Putamen (tissue), 1 donor: ENCODE measurements at places on chromosomes 1 and 21.

- no peak for DNase-seq
Observed at GRCh38 chr1:29501227-29501976, 265.1 kb downstream of the PTPRU start.

DNA sequence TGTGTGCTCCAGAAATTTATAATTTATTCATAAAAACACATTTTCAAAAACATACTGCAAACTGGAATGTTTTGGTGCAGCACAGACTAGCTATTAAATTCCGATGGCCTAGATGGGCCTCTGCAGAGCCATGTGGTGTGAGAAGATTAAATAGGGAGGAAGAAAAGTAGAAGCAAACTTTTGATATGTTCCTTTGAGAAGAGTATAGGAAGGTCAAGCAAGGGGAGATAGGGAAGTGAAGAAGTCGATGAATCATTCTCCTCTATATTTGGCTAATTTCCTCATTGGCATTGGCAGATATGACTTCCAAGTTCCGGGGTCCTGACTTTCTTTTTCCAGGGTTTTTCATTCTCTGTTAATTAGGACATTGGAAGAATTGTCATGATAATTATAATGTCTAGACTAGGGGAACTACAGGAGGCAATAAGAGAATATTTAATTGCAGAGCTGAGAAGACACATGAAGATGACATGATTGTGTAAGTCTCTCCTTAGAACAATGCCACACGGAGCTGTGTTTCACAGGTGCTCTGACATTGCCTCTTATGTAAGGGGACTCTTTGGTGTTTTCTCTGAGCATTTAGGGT, 19.3 kb upstream of the ZNF326 start:
- DNase-seq, result no peak

DNA sequence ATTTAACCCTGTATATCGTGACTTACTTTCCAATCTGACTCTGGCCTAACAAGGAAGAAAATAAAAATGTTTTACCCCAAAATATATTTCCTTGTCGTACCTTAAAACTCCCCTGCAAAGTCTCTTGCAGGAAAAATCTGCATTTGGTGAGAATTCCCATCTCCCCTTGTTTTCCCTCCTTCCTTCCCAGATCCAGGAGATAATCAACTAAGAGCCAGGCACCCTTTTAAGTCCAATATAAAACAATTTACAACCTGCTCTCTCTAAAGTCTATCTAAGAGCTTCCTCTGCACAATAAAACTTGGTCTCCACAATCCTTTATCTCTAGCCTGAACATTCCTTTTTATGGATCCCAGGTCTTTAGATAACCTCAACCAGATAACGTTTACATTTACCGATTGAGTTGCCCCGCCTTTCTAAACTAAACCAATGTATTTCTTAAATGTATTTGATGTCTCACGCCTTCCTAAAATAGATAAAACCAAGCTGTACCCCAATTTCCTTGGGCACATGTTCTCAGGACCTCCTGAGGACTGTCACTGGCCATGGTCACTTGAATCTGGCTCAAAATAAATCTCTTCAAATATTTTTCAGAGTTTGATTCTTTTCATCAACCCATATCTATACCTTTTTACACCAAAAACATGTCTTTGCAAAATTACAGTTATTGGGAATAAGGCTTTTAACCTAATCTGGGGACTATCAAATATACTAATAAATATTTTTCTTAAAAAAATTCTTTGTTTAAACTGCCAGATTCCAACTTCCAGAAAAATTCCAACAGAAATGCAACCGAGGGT, 993 bp downstream of the DDX59 start:
- peak; percentile 9 for DNase-seq

DNA sequence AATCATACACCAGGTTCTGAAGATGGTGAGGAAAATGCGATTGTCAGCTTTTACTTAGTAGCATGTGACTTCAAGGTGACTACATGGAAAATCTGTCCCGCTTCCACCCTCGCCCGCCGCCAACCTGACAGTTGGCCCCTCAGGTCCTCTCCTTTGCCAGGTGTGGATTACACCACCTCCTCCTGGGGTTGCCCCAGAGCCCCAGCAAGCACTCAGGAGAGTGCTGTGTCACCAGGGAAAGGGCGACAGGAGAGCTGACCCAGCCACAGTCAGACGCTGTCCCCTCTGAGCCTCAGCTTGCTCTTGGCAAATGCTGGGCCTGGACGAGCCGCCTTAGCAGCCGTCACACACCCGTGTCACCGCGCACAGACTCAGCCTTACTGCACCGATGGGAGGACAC, 17.9 kb downstream of the PTTG1IP start:
- DNase-seq, result no peak

DNA sequence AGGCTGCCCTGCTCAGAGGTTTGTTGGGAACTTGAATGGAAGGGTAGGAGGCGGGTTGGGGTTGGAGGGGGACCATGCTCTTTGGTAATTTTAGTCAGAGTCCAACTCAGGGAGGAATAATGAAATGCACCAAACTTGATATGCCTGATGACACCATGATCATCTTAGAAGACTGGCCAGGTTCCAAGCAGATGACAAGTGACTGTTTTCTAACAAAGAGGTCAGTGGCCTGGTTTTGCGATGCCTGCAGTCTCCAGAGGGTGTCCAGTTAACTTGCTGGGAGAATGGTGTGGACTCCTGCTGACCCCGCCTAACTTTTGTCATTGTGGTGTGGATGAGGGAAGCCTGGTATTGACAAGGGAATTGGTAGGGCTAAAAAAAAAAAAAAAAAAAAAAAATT, 12.4 kb downstream of the VANGL1 start:
- DNase-seq, result no peak

GRCh38 chr1:230048322-230048721, 18.7 kb upstream of the GALNT2 start:
- DNase-seq, result no peak

DNA sequence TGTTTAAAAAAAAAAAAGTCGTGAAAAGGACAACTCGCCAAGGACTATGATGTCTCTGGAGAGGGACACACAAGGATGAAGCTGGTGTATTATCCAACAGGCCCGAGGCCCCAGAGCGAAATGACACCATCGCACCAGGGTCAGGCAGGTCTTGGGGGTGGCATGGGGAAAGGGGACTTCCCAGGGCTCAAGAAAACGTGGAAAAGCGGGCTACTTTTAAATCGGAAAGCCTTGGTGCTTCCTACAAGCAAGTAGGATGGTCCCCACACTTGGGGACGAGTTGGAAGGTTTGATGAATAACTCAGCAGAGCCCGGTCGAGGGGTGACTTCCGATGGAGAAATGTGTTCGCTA, 505 bp upstream of the GNPAT start:
- no peak for DNase-seq

DNA sequence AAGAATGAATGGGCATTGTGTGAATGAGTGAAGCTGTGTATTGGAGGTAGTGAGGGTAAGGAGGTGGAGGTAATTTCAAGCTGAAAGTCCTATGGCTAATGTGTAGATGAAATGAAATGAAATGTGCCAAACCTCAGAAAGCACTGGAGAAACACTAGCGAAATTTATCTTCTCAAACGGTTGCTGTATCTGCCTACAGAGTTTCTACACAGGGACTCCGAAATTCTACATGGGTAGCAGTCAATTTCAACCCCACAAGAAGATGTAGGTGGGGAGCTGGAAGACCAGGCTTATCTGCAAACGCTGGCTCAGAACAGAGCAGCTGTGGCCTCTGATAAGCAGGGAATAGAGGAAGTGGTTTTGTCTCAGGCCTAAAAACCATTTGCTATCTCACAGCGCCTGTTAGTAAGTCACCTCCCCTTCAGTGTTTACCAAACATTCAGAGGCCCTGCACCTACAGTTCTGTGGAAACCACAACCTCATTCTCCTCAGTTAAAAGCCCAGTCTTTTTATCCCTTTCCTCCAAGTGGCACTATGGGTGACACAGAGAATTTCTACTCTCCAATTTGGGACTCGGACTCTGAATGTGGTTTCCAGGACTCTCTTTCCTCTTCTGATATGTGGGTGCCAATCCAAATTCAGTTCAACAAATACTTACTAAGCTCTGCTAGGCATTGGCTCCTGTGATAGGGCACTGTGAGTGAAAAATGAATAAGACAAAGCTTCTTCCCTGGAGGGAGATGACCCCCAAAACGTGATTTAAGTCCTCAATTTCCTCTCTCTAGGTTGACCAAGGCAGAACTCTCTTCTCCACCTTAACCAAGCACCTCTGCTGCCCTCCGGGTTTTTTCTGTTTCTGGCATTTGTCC, 17.2 kb upstream of the SLAMF6 start:
- no peak for DNase-seq

- DNase-seq, result no peak
Observed at GRCh38 chr1:86176226-86176625, 19.7 kb upstream of the COL24A1 start.

DNA sequence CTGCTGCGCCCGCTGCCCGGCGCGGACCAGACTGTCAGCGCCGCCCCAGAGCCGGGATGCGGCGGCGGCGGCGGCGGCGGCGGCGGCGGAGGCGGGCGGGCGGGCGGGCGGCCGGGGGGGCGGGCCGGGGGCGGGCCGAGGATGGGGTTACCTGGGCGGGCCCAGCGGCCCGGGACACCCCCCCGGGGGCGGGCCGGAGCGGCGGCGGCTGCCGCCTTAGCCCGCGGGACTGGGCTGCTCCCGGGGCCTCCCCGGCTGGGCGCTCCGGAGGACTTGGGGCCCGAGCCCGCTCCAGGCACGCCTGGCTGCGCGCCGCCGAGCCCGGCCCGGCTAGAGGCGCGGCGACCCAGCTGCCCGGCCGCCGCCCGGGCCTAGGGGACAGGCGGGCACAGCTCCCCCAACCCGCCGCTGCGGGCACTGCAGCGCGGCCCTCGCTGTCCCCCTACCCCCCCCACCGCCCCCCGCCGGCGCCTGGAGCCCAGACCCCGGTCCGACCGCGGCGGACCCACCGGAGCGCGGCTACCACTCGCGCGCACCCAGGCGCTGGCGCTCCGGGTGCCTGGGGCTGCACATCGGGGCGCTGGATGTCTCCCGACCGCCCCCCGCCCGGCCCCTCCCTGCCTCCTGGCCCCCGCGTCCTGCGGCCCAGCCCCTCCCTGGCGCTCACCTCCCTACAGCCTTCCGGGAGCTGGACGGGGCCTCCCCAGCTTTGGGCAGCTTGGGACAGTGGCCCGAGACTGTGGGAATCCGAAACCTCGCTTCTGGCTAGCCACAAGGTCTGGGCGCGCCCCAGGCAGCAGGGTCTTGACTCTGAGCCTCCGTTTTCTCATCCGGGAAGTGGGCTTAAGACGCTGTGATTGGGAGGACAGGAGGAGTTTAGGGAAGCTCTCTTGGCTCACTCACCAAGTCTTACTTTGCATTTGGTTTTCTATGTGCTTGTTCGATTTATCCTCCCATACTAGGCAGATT, at the start of gene WNT4:
Gene WNT4 (minus strand): TSS at position 33 of the 969 bp plus-strand sequence. CDS start 175 bp downstream, outside the sequence.
- DNase-seq, result no peak

- DNase-seq, result no peak
Observed at GRCh38 chr1:4597020-4597419, 57.4 kb upstream of the AJAP1 start.

DNA sequence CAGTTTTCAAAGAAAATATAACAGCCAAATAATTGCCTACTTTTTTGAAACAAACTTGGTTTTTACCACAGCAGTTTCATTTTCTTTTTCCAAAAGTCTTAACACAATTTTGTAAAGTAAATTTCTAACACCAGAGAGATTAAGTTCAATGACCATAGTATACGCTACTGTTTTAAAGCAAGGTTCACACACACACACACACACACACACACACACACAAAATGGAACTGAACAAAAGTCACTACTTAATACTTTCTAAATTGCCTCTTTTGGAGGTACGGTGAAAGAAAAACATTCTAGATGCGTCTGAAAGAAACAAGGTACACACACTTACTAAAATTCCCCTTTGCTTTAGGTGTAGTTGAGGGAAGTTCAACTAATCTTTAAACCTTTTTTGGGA, 30.1 kb downstream of the C21orf91 start:
- no peak for DNase-seq

DNA sequence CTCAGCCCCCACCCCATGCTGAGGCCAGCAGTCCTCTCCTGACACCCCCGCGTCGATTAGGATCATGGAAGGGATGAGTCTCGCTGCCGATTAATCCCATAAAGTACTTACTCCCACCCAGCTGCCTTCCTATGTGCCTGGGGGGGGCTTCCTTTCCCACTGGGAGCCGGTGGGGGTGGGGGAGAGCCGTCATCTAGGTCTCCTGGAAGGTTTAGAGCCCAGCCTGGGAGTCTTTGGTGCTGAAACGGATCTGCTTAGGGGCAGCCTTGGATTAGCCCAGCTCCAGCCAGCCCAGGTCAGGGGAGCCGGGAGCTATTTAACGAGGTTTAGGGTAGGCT, 9.8 kb downstream of the SAMD11 start:
- DNase-seq, result no peak

- no peak for DNase-seq
Observed at GRCh38 chr1:170318736-170319135, 173.0 kb downstream of the NTMT2 start.

DNA sequence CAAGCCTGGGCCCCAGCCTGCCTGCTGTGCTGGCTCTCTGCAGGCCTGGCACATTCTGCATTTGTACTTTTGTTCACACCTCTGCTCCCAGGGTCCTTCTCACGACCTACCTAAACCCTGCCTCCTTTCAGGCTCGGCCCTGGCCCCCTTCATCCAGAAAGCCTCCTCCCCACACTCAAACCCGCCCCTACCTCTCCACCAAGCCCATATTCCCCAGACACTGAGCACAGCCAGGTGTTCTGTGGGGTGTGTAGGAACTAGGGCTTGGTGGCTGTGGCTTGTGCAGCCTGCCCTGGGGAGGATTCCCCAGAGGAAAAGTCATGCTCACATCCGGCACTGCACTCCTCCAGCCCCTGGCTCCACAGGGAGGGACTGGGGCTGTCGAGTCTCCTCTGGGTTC, 8.2 kb upstream of the MIXL1 start:
- DNase-seq, result no peak

DNA sequence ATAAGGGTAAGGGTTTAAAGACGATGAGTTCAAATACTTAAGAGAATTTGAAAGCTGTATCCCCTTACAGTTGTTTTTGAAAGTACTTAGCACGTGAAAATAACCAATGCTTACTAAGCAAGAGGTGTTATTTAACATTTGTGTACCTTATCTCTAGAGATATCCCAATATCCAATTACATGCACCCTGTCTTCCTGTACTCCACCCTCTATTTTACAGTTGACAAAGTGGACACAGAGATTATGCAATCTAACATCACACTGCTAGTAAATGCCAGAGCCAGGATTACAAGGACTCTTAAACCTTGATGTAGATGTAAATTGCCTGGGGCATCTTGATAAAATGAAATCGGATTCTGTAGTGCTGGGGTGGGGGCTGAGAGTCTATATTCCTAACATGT, 72.0 kb downstream of the GDAP2 start:
- DNase-seq, result no peak

GRCh38 chr21:44751799-44752636, 40.6 kb upstream of the TSPEAR start:
- DNase-seq, result no peak

DNA sequence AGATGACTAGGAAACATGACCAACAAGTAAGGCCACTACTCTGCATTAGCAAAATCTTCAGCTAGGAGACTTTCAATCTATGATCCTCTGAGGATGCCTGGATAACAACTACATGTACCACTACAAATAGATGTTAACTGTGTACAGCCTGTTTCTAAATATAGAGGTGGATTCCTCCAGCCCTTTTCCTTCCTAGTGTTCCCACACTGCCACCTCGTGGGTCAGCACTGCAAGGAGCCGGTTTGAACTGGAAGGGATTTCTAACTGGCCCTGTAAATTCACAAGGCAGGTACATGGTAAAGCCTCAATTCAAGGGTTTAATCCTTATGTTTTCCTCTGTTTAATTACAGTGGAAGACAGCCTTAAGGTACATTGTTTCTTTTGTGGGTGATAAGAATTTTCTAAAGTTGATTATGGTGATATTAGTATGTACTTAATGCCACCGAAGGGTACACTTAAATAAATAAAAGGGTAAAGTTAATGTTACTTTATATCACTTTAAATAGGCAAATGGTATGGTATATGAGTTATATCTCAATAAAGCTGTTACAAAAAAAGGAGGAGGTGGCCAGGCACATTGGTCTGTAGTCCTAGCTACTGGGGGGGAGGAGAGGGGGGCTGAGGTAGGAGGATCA, 14.4 kb downstream of the SMYD3 start:
- DNase-seq, result peak; percentile 47
